ENCODE measurements at places on chromosomes 2 and 18.

DNA sequence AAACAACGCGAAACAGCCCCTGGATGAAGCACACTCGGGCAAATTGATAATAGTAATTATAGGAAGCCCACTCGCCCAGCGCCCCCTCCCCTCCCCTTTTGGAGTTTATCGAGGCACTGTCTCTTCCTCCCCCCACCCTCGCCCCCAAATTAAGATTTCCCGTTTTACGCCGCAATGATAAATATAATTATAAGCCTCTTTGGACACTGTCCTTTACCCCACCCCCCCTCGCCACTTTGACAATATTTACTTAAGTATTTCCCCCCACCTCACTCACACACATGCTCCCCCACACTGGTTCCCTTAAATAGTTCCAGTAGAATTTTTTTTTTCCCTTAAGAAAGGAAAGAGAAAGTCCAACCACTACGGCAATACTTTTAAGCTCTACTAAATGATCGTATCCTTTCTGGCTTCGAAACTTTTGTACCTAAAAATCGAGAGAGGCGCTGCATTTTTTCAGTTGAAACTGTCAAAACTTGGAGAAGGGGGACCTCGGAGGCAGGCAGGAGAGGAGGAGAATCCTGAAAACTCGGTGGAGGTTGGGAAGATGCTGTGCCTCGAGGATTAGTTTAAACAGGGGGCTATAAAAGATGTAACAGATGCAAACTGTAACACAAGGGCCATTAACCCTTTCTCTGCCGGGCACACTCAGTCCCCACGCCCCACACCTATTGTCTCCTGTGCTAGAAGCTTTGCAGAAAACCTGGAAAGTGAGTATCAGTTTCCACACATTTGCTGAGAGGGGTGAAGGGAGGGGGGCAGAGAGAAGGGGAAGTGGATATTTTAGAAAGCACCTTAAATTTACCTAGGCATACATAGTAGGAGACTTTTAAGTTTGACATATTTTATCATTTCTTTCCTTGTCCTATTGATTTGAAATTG lies 1.8 kb downstream of the ZEB2 start:
- DNase-seq = no peak
- peaks cover 21% of the 10 kb centered on the region for H3K4me1 ChIP-seq
- no peak overlapping the region for H3K4me3 ChIP-seq
- H3K27ac ChIP-seq = no peak overlapping the region
- H3K36me3 ChIP-seq = peaks cover 2% of the 10 kb centered on the region
- peaks cover 26% of the 10 kb centered on the region for H3K27me3 ChIP-seq

- DNase-seq = no peak
- no peaks in the 10 kb centered on the region for H3K36me3 ChIP-seq
- H3K4me3 ChIP-seq = no peak overlapping the region
- no peak overlapping the region for H3K27ac ChIP-seq
Measured at GRCh38 chr2:127651381-127651809, 5.4 kb downstream of the GPR17 start.

- H3K27ac ChIP-seq = no peak overlapping the region
- peaks cover 6% of the 10 kb centered on the region for H3K36me3 ChIP-seq
- no peaks in the 10 kb centered on the region for H3K27me3 ChIP-seq
- no peak for DNase-seq
Measured at GRCh38 chr2:85902496-85902895, 13.7 kb upstream of the ST3GAL5 start.

GRCh38 chr2:42214669-42215068 lies 45.5 kb downstream of the EML4 start:
- H3K4me3 ChIP-seq = no peak overlapping the region
- H3K27ac ChIP-seq = no peak overlapping the region
- peaks cover 21% of the 10 kb centered on the region for H3K36me3 ChIP-seq
- no peak for DNase-seq
- no peaks in the 10 kb centered on the region for H3K27me3 ChIP-seq

GRCh38 chr2:144357623-144358373 lies 162.1 kb downstream of the ZEB2 start:
- peaks cover 20% of the 10 kb centered on the region for H3K4me1 ChIP-seq
- peak overlapping the region; percentile 65 for H3K27ac ChIP-seq
- H3K36me3 ChIP-seq = no peaks in the 10 kb centered on the region
- H3K4me3 ChIP-seq = no peak overlapping the region
- H3K27me3 ChIP-seq = no peaks in the 10 kb centered on the region

DNA sequence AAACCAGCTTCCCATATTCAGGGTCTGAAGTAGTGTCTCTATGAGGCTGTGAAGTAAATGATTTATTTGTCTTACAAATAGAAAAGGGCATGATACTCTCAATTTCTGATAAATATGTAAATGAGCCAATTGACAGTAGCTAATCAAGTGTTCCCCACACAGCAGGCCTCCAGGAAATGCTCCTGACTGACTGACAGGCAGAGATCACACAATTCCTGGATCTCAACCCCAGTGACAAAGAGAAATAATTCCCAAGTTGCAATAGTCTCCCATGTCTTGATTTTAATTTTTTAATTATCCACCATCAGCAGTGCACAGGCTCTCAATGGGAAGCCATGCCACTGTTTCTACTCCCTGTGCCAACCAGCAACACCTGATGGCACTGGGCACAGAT lies 390.4 kb downstream of the SOX11 start:
- H3K27me3 ChIP-seq = peaks cover 7% of the 10 kb centered on the region
- no peak overlapping the region for H3K27ac ChIP-seq
- no peaks in the 10 kb centered on the region for H3K36me3 ChIP-seq
- H3K4me3 ChIP-seq = no peak overlapping the region

- H3K36me3 ChIP-seq = peaks cover 19% of the 10 kb centered on the region
- DNase-seq = no peak
- no peak overlapping the region for H3K4me3 ChIP-seq
Measured at GRCh38 chr2:134429886-134430285, 176.0 kb downstream of the MGAT5 start.

DNA sequence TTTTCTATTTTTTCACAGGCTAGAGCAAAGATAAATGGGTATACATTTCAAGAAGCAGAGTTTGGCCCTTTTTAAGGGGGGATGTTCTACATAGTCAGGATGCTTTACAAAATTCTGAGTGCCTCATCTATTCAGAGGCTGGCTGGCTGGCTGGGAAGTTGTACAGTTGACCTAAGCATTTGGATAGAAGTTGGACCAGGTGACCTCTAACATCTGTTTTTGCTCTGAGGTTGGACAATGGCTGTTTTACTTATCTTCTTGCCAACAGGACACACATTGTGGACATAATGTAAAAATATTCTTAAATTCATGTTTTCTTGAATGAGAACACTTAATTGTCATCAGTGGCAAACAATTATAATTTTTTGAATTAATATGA lies 205.4 kb downstream of the PTPRM start:
- no peaks in the 10 kb centered on the region for H3K4me1 ChIP-seq
- H3K27ac ChIP-seq = no peak overlapping the region

DNA sequence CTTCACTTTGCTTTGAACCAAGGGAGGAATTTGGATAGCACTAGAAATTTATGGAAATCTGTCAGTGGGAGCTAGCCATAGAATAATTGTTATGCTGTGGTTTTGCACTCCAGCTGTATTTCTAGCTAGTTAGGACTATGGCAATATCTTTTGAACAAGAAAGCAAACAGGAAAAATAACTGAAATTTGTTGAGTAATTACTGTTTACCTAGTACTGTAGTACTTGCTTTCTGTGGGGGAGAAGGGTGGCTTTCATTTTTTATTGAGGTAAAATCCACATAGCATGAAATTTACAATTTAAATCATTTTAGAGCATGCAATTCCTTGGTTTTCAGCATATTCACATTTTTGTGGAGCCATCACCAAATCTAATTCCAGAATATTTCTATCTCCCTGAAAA lies 28.4 kb downstream of the MBD5 start:
- peaks cover 14% of the 10 kb centered on the region for H3K36me3 ChIP-seq
- no peak for DNase-seq
- H3K4me1 ChIP-seq = peaks cover 46% of the 10 kb centered on the region
- H3K27me3 ChIP-seq = no peaks in the 10 kb centered on the region

- H3K4me3 ChIP-seq = no peak overlapping the region
- H3K36me3 ChIP-seq = no peaks in the 10 kb centered on the region
- no peak for DNase-seq
Measured at GRCh38 chr2:41920181-41920580, 127.6 kb upstream of the PKDCC start.

- peaks cover 12% of the 10 kb centered on the region for H3K27me3 ChIP-seq
- H3K27ac ChIP-seq = no peak overlapping the region
- H3K36me3 ChIP-seq = no peaks in the 10 kb centered on the region
- H3K4me3 ChIP-seq = no peak overlapping the region
- no peaks in the 10 kb centered on the region for H3K4me1 ChIP-seq
- DNase-seq = no peak
Measured at GRCh38 chr2:9222893-9223287, 16.3 kb downstream of the ASAP2 start.

GRCh38 chr2:152376968-152377367 lies 42.0 kb downstream of the FMNL2 start:
- no peaks in the 10 kb centered on the region for H3K4me1 ChIP-seq
- no peaks in the 10 kb centered on the region for H3K36me3 ChIP-seq
- DNase-seq = no peak
- no peak overlapping the region for H3K27ac ChIP-seq

DNA sequence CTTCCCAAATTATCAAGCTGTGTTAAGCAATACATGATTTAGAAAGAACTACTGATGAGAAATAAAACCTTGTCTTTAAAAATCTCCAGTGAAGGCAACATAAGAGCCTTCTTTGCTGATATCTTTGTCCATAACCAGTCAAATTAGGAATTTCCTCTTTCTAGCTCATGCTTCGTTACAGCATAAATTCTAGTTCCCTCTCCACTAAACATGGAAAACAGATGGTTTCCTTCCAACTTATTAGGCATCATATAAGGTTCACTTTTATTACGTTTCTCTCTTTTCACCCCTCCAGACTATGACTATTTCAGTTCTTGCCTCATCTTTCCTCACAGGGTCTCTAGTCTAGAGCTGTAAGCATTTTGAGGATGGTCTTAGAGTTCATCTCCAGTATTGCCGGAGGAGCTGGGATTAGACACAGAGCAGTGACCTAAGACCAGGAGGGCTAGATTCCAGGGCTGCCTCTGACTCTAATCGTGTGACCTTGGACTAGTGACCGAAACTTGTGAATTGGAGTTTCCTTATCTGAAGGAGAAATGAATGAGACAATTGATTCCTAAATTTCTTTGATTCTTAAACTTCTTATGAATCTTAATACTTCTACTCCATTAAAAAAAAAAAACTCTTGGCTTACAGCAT lies 195.5 kb upstream of the APCDD1 start:
- no peak overlapping the region for H3K27ac ChIP-seq
- DNase-seq = no peak
- no peak overlapping the region for H3K4me3 ChIP-seq
- H3K4me1 ChIP-seq = no peaks in the 10 kb centered on the region
- H3K27me3 ChIP-seq = peaks cover 13% of the 10 kb centered on the region
- H3K36me3 ChIP-seq = no peaks in the 10 kb centered on the region

DNA sequence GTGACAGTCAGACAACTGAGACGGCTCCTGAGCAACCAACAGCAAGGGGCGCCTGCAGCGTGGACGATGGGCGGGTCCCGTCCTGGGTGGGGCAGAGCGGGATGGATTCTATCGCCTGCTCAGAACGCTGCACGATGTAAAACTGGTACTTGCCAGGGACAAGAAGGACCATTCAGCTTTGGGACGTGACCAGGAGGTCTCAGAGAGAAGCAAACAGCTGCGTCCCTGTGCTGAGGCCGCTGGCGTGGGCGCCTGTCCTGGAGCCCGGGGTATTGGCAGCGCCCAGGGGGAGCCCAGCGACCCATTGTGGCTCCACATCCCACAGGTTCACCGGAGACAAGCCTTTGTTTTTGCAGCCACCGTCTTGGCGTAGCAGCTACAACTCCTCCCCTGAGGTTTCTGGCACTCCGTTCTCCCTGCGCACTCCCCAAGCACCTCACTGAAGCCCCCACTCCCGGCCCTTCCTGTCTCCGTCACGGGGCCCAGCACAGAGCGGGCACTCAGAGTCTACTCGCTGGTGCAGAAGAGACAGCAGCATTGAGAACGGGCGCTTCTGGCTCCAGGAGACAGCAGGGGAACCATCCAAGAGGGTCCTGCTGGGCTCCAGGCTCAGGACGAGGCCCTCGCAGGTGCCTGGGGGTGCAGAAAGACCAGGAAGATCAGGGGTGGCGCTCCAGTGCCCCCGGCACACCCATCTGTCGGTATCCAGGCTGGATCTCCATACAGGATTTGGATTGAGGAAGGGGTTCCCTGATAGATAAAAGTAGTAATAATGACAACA lies 22.1 kb upstream of the KCNG2 start:
- no peak overlapping the region for H3K27ac ChIP-seq
- H3K4me3 ChIP-seq = no peak overlapping the region
- H3K27me3 ChIP-seq = peaks cover 35% of the 10 kb centered on the region
- no peaks in the 10 kb centered on the region for H3K36me3 ChIP-seq
- no peak for DNase-seq

GRCh38 chr2:15127301-15127700 lies 433.8 kb downstream of the NBAS start:
- H3K27ac ChIP-seq = no peak overlapping the region
- H3K36me3 ChIP-seq = peaks cover 1% of the 10 kb centered on the region
- DNase-seq = no peak
- no peaks in the 10 kb centered on the region for H3K4me1 ChIP-seq
- no peaks in the 10 kb centered on the region for H3K27me3 ChIP-seq
- no peak overlapping the region for H3K4me3 ChIP-seq

GRCh38 chr2:109134741-109135358 lies 5.8 kb downstream of the SH3RF3 start:
- no peak overlapping the region for H3K27ac ChIP-seq
- H3K27me3 ChIP-seq = peaks cover 4% of the 10 kb centered on the region
- H3K4me1 ChIP-seq = peaks cover 39% of the 10 kb centered on the region
- peaks cover 2% of the 10 kb centered on the region for H3K36me3 ChIP-seq
- no peak overlapping the region for H3K4me3 ChIP-seq
- no peak for DNase-seq

GRCh38 chr18:6145645-6146306 lies 250.5 kb upstream of the TMEM200C start:
- no peak overlapping the region for H3K27ac ChIP-seq
- H3K36me3 ChIP-seq = no peaks in the 10 kb centered on the region
- no peak for DNase-seq
- no peak overlapping the region for H3K4me3 ChIP-seq
- H3K4me1 ChIP-seq = no peaks in the 10 kb centered on the region
- no peaks in the 10 kb centered on the region for H3K27me3 ChIP-seq

- no peak overlapping the region for H3K4me3 ChIP-seq
- DNase-seq = no peak
- peaks cover 6% of the 10 kb centered on the region for H3K27me3 ChIP-seq
- H3K27ac ChIP-seq = no peak overlapping the region
- H3K4me1 ChIP-seq = peaks cover 14% of the 10 kb centered on the region
- no peaks in the 10 kb centered on the region for H3K36me3 ChIP-seq
Measured at GRCh38 chr2:96502891-96503636, 2.1 kb downstream of the NEURL3 start.

Data from activated naive CD8-positive, alpha-beta T cell treated with anti-CD3 and anti-CD28 coated beads for 36 hours (primary cell).